Stimulated activated CD8-positive, alpha-beta memory T cell treated with anti-CD3 and anti-CD28 coated beads, Interleukin-4, amount 100 ng/mL, for 48 hours (primary cell): ENCODE measurements at places on chromosomes 5 and 9.

DNA sequence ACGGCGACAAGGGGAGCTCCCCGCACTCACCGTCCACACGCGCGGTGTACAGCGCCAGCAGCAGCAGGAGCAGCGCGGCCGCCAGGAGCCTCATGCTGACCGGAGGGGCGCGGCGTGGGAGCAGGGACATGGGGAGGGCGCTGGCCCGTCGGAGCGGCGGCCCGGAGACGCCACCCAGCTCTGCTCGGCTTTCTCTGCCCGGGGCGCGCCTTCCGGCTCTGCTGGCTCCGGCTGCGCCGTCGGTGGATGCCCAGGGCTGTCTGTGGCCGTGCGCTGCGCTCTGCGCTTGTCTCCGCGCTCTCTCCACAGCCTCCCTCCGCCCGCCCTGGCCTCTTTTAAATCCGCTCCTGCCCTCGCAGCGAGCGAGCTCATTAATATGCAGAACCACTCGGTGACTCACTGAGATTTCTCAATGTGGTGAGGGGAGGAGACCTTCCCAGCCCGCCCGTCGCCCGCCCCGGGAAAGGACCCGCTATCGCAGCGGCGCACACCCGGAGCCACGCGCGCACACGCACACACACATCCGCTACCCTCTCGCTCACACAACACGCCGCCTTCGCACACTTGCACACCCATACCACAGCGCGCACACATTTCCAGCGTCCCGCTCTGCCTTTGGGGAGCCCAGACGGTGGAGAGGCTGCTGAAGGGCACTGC, at the start of gene CXCL14:
CXCL14 (minus strand) TSS at position 307 of the 657 bp plus-strand sequence; CDS start at position 94, 213 bp downstream.
- peak; percentile 29 for DNase-seq

GRCh38 chr5:132083071-132083678, 9.6 kb downstream of the CSF2 start:
- peak; percentile 71 for DNase-seq

- peak; percentile 72 for DNase-seq
Measured at GRCh38 chr9:35051069-35051967, 21.1 kb downstream of the VCP start.

GRCh38 chr9:1718836-1719235, 296.3 kb upstream of the SMARCA2 start:
- no peak for DNase-seq

- no peak for DNase-seq
Measured at GRCh38 chr9:30329431-30329830, 2055.0 kb upstream of the ACO1 start.
